NCI-H69 (cell line): ENCODE measurements at places on chromosomes 13 and 19.

DNA sequence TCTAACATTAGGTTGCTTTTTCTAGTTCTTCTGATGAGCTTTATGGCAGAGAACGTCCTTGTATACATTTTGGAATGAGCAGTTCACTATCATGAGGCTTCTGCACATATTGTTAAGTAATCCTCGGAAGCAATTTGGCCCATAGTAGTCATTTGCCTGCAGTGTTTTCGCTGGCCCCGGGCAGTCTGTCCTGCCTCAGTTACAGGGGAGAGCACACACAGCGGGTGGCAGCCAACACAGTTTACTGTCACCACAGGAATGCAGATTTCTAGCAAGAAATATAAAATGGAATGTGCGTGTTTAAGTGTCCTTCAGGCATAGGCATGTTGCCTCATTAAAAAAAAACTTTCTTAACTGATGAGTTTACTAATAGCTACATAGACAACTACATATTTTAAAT, 71.5 kb upstream of the GJB6 start:
- DNase-seq = no peak

DNA sequence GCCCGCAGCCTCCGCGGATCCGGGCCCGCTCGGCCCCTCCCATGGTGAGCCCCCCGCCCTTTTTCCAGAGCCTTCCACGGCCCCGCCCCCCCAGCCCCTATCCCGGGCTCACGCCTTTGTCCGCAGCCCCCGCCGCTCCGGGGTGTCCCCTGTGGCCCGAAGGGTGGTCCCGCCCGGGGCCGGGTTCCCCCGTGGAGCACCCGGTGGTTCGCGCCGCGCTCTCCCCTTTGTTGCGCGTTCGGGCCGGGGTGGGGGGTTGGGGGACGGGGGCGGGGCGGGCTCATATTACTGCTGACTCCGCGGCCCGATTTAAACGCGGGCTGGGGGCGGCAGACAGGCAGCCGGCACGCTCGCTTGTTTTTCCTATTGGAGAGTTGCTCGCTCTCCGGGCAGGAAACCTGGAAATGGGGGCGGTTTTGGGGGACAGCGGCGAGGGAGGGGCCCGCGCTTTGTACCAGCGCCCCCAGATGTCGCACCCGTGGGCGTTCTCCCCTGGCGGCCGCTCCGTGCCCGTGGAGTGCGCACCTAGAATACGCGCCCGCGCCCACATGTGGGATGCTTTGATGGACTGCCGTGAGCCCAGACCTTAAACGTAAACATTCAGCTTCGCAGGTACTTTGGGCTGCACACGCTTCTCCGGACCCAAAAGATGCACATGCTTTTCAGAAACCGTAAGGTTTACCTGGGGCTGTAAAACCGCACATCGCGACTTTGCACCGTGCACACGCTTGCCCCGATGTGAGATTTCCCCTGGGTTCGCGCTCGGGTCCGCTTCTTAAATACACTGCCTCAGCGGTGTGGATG, 699 bp downstream of the PTOV1 start:
- DNase-seq = peak; percentile 85

GRCh38 chr13:97586941-97587340, 153.0 kb downstream of the RAP2A start:
- DNase-seq = no peak

DNA sequence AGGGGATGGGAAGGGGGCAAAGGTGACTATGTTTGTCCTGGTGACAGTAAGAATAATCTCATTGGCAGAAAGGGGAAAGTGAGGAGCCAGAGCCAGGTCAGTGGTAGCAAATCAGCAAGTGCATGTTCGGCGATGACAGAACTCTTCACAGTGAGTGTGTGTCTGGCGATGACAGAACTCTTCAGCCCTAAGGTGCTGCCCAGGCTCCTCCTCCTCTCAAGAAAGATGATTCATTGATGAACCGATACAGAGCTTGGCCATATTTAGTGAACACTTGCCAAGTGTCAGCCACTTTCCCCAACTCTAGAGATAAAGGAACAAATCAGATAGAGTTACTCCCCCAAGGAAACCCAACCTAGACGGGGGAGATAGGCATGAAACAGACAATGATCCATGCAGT, 199.3 kb upstream of the UBL3 start:
- DNase-seq = no peak

GRCh38 chr13:113567681-113568080, 16.9 kb upstream of the TFDP1 start:
- no peak for DNase-seq

- DNase-seq = no peak
Measured at GRCh38 chr13:64765636-64766035, 2464.5 kb downstream of the PCDH9 start.

- DNase-seq = no peak
Measured at GRCh38 chr19:18286973-18287635, 5.7 kb upstream of the JUND start.

DNA sequence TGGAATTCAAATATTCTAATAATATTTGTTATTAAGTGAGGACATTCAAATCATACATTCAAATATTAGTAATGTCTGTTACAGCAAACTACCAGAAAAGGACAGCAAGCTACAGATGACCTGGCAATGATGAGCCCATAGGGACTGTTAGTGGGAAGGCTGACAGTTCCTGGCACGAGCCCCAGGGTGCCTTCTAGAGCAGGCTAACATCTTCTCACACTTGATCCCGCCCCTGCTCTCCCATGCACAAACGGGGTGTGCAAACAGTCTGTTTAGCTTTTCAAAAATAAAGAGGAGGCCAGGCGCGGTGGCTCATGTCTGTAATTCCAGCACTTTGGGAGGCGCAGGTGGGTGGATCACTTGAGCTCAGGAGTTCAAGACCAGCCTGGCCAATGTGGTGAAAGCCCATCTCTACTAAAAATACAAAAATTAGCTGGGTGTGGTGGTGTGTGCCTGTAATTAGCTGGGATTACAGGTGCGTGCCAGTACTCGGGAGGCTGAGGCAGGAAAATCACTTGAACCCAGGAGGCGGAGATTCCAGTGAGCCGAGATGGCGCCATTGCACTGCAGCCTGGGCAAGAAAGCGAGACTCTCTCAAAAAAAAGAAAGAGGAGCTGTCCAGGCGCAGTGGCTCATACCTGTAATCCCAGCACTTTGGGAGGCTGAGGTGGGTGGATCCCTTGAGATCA, 9.6 kb upstream of the GARRE1 start:
- peak; percentile 61 for DNase-seq

GRCh38 chr19:40689339-40690049, 957 bp downstream of the NUMBL start:
- peak; percentile 80 for DNase-seq

- no peak for DNase-seq
Measured at GRCh38 chr19:6212403-6213265, 67.1 kb downstream of the MLLT1 start.

- DNase-seq = no peak
Measured at GRCh38 chr19:10797078-10797477, 38.9 kb downstream of the TMED1 start.
